ENCODE measurements at places on chromosomes 7 and 10. TPM values are rescaled to one million over a fixed set of nuclear protein-coding genes. Genes with fewer than 3 reads are reported as not detected.

- no peak overlapping the region for H3K27ac ChIP-seq
- H3K36me3 ChIP-seq = no peaks in the 10 kb centered on the region
- DNase-seq = no peak
- H3K4me1 ChIP-seq = no peaks in the 10 kb centered on the region
These were observed 441.1 kb upstream of the SEMA3D start for GRCh38 chr7:85627791-85628586.

DNA sequence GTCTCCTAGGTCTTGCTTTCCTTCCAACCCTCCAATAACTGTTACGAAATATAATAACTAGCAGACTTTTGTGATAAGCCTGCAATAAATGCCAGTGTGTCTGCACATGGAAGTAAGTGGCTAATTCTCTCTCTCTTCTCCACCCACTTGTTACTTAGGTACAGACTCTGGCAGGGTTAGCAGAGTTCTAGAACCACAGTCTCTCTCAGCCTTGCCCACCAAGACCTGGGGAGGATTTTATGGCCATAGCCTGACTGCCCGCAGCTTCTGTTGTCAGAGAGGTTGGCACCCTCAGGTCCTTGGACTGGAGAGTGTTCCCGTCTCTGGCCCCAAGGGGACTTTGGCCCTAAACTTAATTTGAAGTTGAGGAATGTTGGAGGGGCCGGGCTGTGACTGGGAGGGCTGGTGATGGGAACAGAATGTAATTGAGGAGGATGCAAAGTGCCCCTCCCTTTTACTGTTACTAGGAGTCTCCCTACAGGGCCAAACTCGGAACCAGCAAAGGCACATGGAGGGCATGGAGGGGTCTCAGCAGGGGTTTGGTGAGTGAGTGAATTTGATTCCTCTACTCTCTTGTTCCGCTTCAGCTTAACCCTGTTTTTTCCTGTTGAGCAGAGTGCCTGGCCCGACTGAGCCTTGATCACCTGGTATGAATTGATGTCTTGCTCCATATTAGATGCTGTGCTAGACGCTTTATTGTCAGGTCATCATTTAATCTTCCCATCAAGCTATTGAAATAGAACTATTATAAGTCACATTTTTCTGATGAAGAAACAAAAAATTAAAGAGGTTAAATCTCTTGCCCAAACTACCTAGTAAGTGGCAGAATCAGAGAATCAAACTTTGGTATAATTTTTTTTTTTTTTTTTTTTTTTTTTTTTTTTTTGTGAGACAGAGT, 37.0 kb upstream of the LCOR start:
- H3K27me3 ChIP-seq = peaks cover 23% of the 10 kb centered on the region
- no peak overlapping the region for H3K27ac ChIP-seq
- H3K4me3 ChIP-seq = no peak overlapping the region
- peaks cover 6% of the 10 kb centered on the region for H3K4me1 ChIP-seq
- H3K36me3 ChIP-seq = no peaks in the 10 kb centered on the region

The VSTM4 gene
- not detected for total RNA-seq

GRCh38 chr7:142878315-142878714, 7.2 kb downstream of the TRPV6 start:
- H3K4me3 ChIP-seq = no peak overlapping the region
- no peak for DNase-seq
- H3K27ac ChIP-seq = no peak overlapping the region
- no peaks in the 10 kb centered on the region for H3K36me3 ChIP-seq

GRCh38 chr10:77925410-77925794, 1.2 kb downstream of the DLG5 start:
- H3K36me3 ChIP-seq = peaks cover 23% of the 10 kb centered on the region
- DNase-seq = no peak
- H3K4me3 ChIP-seq = peak overlapping the region; percentile 90
- H3K27ac ChIP-seq = peak overlapping the region; percentile 80

The CALML3 gene
- 0.25 TPM for total RNA-seq

The POM121 gene
- 42.2 TPM for total RNA-seq

GRCh38 chr10:19046679-19047078, 1.9 kb upstream of the MALRD1 start:
- H3K36me3 ChIP-seq = no peaks in the 10 kb centered on the region
- no peak overlapping the region for H3K27ac ChIP-seq
- no peaks in the 10 kb centered on the region for H3K4me1 ChIP-seq

- no peak overlapping the region for H3K27ac ChIP-seq
- DNase-seq = peak; percentile 20
- H3K4me3 ChIP-seq = no peak overlapping the region
- no peaks in the 10 kb centered on the region for H3K27me3 ChIP-seq
- no peaks in the 10 kb centered on the region for H3K36me3 ChIP-seq
These were observed 564.6 kb downstream of the KCNMA1 start for GRCh38 chr10:77072836-77073662.

The AMZ1 gene
- not detected for total RNA-seq

GRCh38 chr7:17520941-17521340, 222.5 kb downstream of the AHR start:
- DNase-seq = no peak
- H3K36me3 ChIP-seq = no peaks in the 10 kb centered on the region
- H3K4me1 ChIP-seq = peaks cover 43% of the 10 kb centered on the region
- H3K27ac ChIP-seq = peak overlapping the region; percentile 92
- H3K27me3 ChIP-seq = no peaks in the 10 kb centered on the region
- no peak overlapping the region for H3K4me3 ChIP-seq

- H3K27ac ChIP-seq = no peak overlapping the region
- DNase-seq = no peak
- no peak overlapping the region for H3K4me3 ChIP-seq
- peaks cover 11% of the 10 kb centered on the region for H3K27me3 ChIP-seq
- H3K36me3 ChIP-seq = no peaks in the 10 kb centered on the region
These were observed 47.2 kb downstream of the EBLN1 start for GRCh38 chr10:22170582-22170981.

GRCh38 chr10:116772909-116773705, 30.7 kb upstream of the HSPA12A start:
- H3K27me3 ChIP-seq = no peaks in the 10 kb centered on the region
- no peaks in the 10 kb centered on the region for H3K36me3 ChIP-seq
- H3K27ac ChIP-seq = peak overlapping the region; percentile 43
- H3K4me1 ChIP-seq = peaks cover 39% of the 10 kb centered on the region

The MRC1 gene
- not detected for total RNA-seq

DNA sequence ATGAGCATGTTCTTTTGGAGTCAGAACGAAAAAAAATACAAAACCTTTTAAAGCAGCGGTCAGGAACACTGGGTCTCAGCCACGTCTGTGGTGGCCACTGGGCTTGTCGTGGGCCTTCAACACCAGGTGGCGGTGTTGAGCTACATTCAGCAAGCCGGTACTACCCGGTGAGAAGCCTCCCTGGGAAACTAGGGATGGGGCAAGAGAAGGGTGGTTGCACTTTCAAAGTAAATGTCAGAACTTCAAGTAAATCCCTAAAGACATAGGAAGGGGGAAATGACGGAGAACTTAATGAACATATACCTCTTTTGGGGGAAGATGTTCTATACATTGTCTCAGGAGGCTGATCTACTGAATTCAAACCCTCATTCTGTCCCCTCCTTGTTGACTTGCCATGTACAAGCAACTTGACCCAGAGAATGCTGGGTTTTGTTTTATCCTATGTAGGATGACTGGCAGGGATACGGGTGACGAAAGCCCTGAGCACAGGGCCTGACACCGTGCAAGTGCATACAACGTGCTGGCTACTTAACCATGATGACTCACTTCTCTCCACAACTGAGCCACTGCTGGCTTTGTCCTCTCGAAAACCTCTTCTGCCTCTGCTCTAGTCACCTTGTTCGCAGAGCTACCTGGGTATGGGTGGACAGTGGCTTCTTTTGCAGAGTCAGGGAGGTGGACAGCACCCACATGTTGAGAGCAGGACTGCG, 49.0 kb upstream of the BAMBI start:
- H3K4me1 ChIP-seq = peaks cover 15% of the 10 kb centered on the region
- no peak overlapping the region for H3K27ac ChIP-seq
- H3K27me3 ChIP-seq = no peaks in the 10 kb centered on the region
- H3K4me3 ChIP-seq = no peak overlapping the region
- peaks cover 9% of the 10 kb centered on the region for H3K36me3 ChIP-seq

DNA sequence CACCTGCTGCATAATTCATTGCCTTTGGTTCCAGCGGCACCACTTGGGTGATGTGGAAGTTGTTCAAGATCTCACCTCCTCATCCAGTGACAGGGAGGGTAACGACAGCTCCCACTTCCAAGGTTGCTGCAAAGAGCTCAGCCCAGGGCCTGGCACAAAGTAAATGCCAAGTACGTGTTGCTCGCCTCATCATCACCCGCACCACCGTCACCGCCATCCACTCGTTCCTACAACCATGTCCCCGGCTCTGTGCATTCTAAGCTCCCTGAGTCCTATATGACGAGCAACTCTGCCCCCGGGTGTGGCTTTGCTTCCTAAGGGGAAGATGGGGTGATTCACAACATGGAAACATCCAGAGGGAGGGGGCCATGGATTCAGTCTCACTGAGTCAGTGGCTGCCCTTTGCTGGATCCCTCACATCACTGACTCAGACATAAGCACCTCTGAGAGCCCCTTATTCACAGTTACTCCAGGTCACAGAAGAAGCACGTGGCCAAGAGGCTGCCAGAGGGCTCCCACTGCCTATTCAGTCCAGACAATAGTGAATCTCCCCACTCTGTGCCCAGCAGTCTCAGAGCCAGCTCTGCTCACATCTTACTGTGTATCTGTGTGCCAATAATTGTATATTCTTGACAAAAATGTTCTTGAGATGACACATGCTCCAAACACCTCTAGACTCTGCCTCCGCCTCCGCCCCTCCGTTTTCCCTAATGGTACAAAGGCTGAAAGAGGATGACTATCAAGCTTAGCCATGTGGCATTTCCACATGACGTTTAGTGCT, 159.1 kb downstream of the GFRA1 start:
- peak; percentile 42 for DNase-seq
- no peak overlapping the region for H3K4me3 ChIP-seq
- H3K36me3 ChIP-seq = peaks cover 5% of the 10 kb centered on the region
- H3K27ac ChIP-seq = no peak overlapping the region

DNA sequence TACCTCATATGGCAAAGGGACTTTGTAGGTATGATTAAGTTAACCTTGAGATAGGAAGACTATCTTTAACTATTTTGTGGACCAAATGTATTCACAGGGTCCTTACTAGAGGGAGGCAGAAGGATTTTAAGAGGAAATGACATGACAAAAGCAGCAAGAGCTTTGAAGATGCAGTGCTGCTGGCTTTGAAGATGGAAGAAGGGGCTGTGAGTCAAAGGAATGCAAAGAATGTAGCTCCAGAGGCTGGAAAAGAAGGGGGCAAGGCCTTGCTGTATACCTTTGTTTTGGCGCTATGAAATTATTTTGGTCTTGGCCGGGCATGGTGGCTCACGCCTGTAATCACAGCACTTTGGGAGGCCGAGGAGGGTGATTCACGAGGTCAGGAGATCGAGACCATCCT, 3.2 kb upstream of the NRBF2 start:
- H3K27ac ChIP-seq = no peak overlapping the region
- no peaks in the 10 kb centered on the region for H3K36me3 ChIP-seq
- no peaks in the 10 kb centered on the region for H3K4me1 ChIP-seq
- H3K27me3 ChIP-seq = no peaks in the 10 kb centered on the region

The CYP3A4 gene
- not detected for total RNA-seq

- H3K4me3 ChIP-seq = no peak overlapping the region
- no peaks in the 10 kb centered on the region for H3K27me3 ChIP-seq
- DNase-seq = peak; percentile 91
- peaks cover 6% of the 10 kb centered on the region for H3K36me3 ChIP-seq
These were observed 3.7 kb downstream of the AGR2 start for GRCh38 chr7:16801111-16801542.

GRCh38 chr7:45689797-45690761, 115.9 kb downstream of the ADCY1 start:
- DNase-seq = no peak
- no peak overlapping the region for H3K27ac ChIP-seq
- peaks cover 14% of the 10 kb centered on the region for H3K27me3 ChIP-seq
- peaks cover 5% of the 10 kb centered on the region for H3K4me1 ChIP-seq
- H3K4me3 ChIP-seq = no peak overlapping the region
- no peaks in the 10 kb centered on the region for H3K36me3 ChIP-seq

The UNCX gene
- total RNA-seq = not detected

The HOXA5 gene
- 7.4 TPM for total RNA-seq

The COL17A1 gene
- total RNA-seq = 514 TPM

The CLCN1 gene
- not detected for total RNA-seq

DNA sequence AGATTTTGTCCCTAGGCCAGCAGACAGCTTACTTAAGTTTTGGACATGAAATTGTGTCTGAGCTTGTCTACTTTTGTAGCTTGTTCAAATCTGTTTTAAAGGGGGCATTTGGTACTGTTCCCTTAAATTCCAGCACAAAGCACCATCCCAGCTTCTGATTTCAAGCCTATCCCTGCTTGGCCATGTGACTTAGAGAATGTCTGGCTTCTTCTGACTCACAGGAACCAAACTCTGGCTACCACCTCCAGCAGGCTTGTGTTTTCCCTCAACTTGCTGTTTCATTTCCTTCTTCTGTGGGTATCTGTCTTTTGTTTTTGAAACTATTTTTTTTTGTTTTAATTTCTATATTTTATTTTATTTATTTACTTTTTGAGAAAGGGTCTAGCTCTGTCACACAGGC, 97.9 kb upstream of the FZD8 start:
- H3K36me3 ChIP-seq = no peaks in the 10 kb centered on the region
- no peak overlapping the region for H3K4me3 ChIP-seq
- H3K27me3 ChIP-seq = no peaks in the 10 kb centered on the region

The EPO gene
- not detected for total RNA-seq

The TMEM225B gene
- 0.96 TPM for total RNA-seq

GRCh38 chr10:17880601-17881000, 71.1 kb upstream of the SLC39A12 start:
- no peak overlapping the region for H3K27ac ChIP-seq
- DNase-seq = no peak
- no peak overlapping the region for H3K4me3 ChIP-seq
- peaks cover 13% of the 10 kb centered on the region for H3K4me1 ChIP-seq

DNA sequence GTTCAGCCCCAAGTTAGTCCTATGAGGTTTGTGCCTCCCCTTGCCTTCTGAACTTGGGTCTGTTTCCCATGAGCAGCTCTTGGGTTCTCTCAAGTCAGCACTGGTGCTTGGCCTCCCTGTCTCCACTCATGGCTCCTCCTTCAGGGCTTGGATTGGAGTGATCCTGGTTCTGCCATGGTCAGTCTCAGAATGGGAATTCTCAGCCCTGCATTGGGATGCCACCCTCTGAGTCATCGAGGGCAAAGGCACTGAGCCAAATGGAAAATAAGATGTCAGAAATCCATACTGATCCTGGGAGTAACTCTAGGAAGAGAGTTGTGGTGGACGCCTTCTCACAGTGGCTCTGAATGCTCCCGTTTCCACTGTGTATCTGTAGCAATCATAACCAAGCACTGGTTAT, 233.4 kb upstream of the HABP2 start:
- H3K4me3 ChIP-seq = no peak overlapping the region
- peaks cover 24% of the 10 kb centered on the region for H3K27me3 ChIP-seq
- H3K27ac ChIP-seq = no peak overlapping the region
- H3K36me3 ChIP-seq = peaks cover 6% of the 10 kb centered on the region

DNA sequence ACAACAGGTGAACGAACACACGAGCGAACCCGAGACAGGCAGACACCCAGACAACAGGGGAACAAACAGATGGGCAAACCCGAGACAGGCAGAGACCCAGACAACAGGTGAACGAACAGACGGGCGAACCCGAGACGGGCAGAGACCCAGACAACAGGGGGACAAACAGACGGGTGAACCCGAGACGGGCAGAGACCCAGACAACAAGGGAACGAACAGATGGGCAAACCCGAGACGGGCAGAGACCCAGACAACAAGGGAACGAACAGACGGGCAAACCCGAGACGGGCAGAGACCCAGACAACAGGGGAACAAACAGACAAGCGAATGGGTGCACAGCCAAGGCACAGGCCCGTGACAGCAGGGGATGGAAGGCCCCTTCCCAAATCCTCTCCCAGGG, 264.7 kb downstream of the ELFN1 start:
- H3K4me1 ChIP-seq = no peaks in the 10 kb centered on the region
- H3K36me3 ChIP-seq = peaks cover 13% of the 10 kb centered on the region
- H3K27me3 ChIP-seq = no peaks in the 10 kb centered on the region
- no peak for DNase-seq

Measured in MCF 10A (cell line).